ENCODE measurements at places on chromosomes 5 and 9. TPM values are rescaled to one million over a fixed set of nuclear protein-coding genes. Genes with fewer than 3 reads are reported as not detected.

GRCh38 chr5:14215901-14216300, 72.8 kb downstream of the TRIO start:
- DNase-seq: no peak

GRCh38 chr9:70081120-70081495, 37.5 kb downstream of the MAMDC2 start:
- DNase-seq: no peak

DNA sequence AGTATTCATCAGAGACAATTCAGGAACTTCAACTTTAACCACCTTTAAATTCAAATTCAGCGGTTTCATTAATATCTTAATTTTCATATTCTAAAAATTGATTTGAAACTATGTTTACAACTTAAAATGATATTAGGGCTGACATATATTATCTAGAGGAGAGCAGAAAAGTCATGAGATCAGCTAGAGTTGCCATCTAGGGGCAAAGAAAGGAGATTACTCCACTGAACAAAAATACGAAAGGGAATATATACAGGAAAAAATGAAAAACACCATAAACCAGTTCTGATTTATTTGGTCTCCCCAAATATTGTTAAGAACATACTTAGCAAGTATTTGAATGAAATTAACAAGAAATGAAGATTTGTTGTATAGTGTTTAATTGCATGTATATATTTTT, 946.3 kb downstream of the DTWD2 start:
- no peak for DNase-seq

- no peak for DNase-seq
These were observed 19.7 kb upstream of the ASTN2 start for GRCh38 chr9:117434566-117434965.

GRCh38 chr5:154858972-154859871, 795 bp downstream of the CNOT8 start:
- no peak for DNase-seq

- peak; percentile 8 for DNase-seq
These were observed 320.8 kb downstream of the CCDC171 start for GRCh38 chr9:15873573-15874177.

- no peak for DNase-seq
These were observed 39.6 kb upstream of the SYNPO start for GRCh38 chr5:150600616-150601490.

Gene PCDHGA7
- total RNA-seq: 0.95 TPM

Gene FRMD3
- total RNA-seq: 17.2 TPM

Gene CCNI2
- total RNA-seq: 0.04 TPM

Gene ANKRD34B
- not detected for total RNA-seq

Gene PLCXD3
- total RNA-seq: 3.3 TPM

All from pulmonary artery endothelial cell (primary cell).